ENCODE measurements at places on chromosomes 3 and 15.

DNA sequence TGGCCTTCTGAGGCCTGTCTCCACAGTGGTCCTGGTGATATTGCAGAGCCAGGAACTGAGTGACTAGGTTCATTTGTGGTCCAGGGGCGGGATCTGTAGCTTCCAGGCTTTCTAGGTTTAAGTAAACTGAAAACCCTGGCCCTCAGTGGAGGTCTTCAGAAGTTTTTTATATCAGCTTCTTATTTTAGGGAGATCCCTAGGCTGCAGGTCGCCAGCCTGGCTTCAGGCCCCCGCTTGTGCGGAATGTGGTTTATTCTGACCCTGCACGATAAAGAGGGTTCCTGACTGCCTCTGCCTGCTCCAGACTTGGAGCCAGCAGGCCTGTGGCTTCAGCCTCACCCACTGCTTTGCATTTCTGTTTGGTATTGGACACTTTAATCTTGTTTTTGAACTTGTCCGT, 133.9 kb upstream of the PLXNA1 start:
- no peak for DNase-seq

GRCh38 chr3:186097317-186097662, 11.6 kb downstream of the ETV5 start:
- no peak for DNase-seq

GRCh38 chr3:43288366-43288765, 2.0 kb downstream of the SNRK start:
- no peak for DNase-seq

- DNase-seq = no peak
Observed at GRCh38 chr15:99430881-99431401, 134.8 kb upstream of the MEF2A start.

DNA sequence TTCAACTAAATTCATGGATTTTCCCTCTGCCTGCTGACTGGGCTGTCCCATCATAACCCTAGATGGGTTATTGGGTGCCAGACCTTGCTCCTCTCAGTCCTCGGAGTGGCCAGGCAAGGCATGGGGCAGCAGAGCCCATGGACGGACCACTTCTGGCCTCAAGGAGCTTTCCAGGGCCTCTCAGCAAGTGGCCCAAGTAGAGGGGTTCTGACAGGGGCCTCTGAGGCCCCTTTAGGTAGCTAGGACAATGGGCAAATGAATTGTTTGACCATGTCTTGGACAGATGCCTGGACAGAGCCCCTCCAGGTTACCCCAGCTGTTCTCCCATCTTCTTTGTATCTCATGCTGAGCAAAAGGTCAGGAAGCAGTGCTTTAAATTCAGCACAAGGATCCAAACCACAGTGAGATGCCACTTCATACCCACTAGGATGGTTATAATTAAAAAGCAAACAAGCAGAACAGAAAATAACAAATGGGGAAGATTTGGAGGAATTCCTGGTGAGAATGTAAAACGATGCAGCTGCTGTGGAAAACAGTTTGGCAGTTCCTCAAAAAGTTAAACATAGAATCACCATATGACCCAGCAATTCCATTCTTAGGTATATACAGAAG, 61.6 kb downstream of the SPSB4 start:
- no peak for DNase-seq

DNA sequence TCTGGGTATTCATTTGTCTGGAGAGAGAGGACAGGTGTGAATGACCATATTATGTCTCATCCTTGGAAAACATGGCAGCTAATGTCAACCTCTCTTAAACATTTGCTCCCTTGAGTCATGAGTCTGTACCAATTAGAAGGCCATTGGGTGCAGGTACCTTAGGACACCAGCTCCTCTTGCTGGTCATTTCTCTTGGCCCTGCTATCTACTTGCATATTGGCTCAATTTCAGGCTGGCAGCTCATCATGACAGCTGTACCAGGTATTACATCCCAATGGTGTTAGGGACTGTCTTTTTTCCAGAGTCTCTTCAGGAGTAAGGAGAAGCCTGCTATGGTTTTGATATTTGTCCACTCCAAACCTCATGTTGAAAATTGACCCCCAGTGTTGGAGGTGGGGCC, 92.2 kb upstream of the ANKRD28 start:
- no peak for DNase-seq

- peak; percentile 6 for DNase-seq
Observed at GRCh38 chr15:42921342-42921731, 759 bp upstream of the TTBK2 start.

- no peak for DNase-seq
Observed at GRCh38 chr3:46705751-46706552, 4.8 kb downstream of the TMIE start.

- no peak for DNase-seq
Observed at GRCh38 chr15:90697175-90697574, 20.0 kb upstream of the BLM start.

DNA sequence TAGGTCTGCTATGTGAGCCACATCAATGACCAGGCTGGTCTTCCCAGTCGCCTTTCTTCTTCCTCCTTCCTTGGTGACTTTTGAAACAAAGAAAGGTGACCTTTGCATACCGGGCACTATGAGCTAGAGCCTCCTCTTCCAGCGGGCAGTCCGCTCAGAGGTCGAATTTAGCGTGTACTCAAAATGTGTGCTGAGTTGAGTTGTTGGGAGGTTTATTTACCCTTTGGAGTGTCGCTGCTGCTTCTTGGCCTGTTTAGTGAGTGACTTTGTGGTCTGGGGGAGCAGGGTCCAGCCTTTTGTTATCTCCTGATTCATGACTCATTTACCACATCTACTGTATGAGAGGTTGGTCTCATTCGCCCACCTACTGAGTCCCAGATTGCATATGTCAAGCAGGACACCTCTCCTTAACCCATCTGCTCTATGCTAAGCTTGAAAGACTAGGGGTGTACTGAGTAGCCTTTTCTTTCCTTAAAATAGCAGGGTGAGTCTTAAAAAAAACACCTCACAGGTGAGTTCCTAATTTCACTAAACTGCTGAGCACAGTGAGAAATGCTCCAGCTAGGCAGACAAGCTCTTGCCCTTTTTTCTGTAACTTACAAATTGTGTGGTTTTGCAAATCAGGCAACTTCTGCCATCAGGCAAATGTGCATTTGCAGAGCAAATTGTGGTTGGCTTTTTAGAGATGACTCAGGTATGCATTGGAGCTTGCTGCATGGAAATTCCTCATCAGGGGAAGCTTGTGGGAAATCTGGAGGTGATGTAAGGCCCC, 3.2 kb upstream of the SIAH2 start:
- no peak for DNase-seq

DNA sequence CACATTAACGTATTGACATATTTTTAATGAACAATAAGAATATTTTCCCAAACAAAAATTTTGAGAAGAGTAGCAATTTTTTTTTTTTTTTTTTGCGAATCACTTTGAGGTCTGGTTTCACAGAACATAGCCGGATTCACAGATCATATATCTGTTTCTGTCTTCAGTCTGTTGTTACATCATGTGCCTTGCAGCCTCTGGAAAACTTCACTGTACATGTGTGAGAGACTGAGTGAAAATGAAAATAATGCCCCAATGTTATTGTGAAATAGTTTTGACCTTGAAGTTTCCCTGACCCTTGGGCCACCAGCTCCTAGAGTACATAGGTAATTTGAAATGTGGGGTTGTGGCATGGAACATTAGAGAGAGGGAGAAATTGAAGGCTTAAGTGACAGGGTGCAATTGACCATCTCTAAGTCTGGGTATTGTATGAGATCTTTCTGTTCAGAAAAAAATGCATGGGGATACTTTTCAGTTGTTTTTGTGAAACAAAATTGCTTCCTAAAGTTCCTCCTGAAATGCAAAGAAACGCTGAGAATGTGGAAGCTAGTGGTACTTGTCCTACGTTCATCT, 14.0 kb downstream of the ITPR1 start:
- DNase-seq = no peak

- no peak for DNase-seq
Observed at GRCh38 chr3:99768808-99769501, 48.7 kb upstream of the CMSS1 start.

DNA sequence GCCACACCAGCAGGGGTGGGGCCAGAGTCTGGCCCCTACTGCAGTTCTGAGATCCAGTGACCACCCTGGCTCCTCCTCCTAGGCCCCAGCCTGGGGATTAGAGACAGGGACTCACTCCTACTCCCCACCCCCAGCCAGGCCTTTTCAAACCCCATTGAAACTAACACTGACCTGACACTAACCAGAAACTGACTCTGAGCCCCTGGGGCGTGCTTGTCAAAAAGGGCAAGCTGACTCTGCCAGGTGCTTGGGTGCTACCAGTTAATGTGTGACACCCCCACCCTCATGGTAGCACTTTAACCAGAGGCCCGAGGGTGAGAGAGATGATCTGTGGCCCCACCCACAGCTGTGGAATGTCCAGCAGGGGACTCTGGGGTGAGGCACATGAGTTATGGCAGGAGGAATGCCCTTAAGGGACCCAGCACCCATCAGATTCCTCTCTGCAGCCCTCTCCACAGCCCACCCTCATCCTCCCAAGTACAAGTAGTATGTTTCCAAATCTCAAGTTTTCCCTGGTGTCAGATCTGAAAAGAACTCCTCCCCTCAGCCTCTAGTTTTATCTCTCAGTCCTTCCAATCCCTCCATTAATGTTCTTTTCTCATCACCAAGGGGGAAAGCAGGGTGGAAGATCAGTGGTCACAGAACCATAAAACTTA, 1.4 kb downstream of the PTH1R start:
- DNase-seq = no peak

DNA sequence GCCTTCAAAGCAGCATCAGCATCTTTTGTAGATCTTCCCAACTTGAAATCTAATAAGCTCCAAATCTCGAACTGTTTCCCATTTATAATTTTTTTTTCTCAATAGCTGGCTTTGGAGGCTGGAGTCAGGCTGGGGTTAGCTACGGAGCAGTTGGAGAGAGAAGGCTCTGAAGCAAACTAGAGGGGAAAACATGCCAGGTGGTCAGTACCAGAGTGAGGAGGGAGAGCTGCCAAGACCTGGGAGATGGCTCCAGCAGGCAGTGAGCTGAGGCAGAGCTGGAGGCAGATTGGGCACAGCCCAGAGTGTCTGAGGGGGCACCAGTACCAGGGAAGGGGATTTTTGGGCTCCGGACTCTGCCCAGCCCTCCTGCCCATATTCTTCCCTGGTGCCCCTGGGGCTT, 311.2 kb downstream of the RPLP1 start:
- DNase-seq = no peak

GRCh38 chr15:58992181-58992580, 4.7 kb downstream of the RNF111 start:
- no peak for DNase-seq

DNA sequence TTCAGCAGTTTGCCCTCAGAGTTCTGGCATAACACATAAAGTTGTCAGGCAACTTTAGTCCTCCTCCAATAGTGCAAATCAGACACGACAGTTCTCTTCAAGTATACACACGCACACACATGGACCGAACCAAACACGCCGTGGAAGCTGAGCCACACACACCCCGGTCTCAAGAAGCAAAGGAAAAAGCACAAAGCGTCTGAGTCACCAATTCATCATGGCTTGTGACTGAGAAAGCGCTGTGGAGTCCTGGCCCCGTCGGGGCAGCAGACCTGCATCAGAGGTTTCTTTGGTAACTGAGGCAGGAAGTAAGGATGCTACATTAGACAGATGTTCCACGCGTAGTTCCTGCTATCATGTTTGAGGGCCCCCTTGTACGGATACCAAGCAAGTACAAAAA, 85.7 kb downstream of the VGLL4 start:
- no peak for DNase-seq

DNA sequence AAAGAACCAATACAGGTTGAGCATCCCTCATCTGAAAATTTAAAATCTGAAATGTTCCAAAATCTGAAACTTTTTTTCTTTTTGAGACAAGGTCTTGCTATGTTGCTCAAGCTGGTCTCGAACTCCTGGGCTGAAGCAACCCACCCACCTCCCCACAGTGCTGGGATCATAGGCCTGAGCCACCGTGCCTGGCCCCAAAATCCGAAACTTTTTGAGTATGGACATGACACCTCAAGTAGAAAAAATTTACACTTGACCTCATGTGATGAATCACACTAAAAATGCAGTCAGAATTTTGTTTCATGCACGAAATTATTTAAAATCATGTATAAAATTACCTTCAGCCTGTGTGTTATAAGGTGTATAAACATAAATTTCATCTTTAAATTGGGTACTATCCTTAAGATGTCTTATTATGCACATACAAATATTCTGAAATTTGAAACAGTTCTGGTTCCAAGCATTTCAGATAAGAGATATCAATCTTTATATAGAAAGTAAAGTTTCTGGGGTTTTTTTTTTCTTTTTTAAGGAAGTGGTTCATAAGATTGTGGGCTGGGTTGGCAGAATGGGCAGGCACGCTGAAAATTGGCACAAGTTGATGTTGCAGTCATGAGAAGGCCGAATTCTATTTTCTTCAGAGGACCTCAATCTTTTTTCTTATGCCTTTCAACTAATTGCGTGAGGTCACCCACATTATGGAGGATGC, 72.5 kb downstream of the SPRED1 start:
- no peak for DNase-seq

DNA sequence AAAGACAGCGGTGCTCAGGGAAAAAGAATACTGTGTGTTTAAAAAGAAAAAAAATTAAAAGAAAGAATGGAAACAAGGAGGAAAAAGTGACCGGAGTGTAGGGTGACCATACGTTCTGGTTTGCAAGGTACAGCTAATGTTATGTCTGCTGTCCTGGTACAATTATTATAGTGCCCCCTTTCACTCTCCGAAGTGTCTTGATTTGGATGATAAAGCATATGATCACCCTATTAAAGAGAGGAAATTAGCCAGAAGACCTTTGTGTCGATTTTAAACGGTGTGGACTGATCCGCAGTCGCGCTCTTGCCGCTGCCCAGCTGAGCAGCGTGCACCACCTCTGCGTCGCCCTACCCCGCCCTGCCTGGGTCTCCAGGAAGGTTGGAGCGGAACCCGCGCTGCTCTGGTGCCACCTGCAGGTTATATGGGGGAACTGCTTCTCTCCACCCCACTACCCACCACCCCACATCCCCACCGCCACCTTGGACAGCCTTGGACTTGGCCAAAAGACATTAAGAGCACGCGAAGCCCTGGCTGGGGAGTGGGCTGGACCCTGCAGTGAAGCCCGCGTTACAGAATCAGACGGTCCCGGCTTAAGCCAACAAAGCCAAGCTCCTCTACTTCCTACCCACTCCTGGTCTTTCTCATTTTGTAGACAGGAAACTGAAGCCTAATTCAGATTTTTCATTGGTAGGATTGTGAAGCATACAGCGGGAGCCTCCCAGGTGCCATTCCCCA, 41.2 kb upstream of the UBE2Q2 start:
- peak; percentile 51 for DNase-seq

DNA sequence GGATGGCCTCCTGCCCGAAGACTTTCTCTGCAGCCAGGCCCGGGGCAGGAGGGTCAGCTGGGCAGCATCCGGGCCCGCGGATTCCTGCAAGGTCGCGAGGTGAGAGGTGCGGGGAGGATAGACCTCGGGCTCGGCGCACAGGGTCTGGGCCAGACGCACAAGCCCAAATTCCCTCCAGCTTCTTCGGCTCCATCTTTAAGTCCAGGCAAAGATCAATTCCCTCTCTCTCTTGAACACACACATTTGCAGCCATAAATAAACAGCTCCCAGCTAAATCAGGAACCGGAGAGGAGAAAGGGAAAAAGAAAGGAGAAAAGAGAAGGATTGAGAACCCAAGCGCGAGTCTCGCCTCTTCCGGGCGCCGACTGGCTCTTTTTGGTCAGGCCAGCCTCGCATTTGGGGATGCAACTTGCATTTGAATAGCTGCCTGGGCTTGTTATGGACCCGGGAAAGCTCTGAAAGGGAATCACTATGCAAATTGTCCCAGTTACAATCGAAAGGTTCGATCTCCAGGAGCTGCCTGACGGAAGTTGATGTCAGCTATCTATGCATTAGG, 14.5 kb upstream of the ONECUT1 start:
- no peak for DNase-seq
